ENCODE measurements at places on chromosomes 5 and 9. TPM values are rescaled to one million over a fixed set of nuclear protein-coding genes. Genes with fewer than 3 reads are reported as not detected.

DNA sequence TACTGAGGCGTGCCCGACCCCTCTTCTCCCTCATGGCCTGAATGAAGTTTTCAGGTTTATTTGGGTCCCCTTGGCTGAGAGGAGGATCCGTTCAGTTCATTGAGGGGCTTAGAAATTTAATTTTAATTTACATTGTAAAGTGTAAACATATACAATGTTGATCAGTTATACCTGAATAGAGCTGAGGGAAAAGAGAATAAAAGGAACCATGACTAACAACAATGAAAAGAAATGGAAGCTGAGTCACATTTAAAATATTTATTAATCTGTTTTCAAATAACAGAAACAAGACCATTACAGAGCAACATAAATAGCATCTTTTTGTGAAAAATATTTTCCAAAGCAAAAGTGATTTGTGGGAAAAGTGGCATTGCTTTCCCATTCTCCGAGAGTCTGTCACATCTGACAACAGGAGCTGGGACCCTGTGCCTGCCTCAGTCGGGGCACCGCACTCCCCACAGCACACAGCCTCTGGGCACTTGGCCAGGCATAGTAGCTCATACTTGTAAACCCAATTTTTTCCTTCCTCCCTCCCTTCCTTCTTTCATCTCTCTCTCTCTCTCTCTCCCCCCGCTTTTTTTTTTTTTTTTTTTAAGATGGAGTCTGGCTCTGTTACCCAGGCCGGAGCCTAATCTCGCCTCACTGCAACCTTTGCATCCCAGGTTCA is 28.7 kb downstream of the PROP1 start:
- no peak overlapping the region for H3K4me3 ChIP-seq
- H3K36me3 ChIP-seq: no peaks in the 10 kb centered on the region
- DNase-seq: no peak
- H3K4me1 ChIP-seq: no peaks in the 10 kb centered on the region

DNA sequence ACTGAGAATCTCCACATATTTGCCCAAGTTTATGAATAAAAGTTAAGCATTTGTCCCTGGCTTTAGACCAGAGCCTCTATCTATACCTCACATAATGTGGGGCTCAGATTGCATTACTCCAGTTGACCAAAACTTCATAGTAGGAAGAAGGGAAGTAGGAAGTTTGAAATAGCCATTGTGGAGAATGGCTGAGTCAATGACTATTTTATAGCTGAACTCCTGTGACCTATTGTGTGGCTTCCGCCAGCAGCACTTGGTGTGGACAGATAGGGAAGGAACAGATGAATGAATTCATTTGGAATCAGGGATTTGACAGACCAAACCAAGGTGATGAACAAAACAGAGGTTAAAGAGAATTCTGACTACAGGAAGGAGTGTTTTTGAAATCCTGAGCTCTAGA is 92.9 kb upstream of the LPAR1 start:
- no peak for DNase-seq
- H3K27me3 ChIP-seq: no peaks in the 10 kb centered on the region
- no peaks in the 10 kb centered on the region for H3K4me1 ChIP-seq
- no peak overlapping the region for H3K27ac ChIP-seq
- no peaks in the 10 kb centered on the region for H3K36me3 ChIP-seq
- no peak overlapping the region for H3K4me3 ChIP-seq

DNA sequence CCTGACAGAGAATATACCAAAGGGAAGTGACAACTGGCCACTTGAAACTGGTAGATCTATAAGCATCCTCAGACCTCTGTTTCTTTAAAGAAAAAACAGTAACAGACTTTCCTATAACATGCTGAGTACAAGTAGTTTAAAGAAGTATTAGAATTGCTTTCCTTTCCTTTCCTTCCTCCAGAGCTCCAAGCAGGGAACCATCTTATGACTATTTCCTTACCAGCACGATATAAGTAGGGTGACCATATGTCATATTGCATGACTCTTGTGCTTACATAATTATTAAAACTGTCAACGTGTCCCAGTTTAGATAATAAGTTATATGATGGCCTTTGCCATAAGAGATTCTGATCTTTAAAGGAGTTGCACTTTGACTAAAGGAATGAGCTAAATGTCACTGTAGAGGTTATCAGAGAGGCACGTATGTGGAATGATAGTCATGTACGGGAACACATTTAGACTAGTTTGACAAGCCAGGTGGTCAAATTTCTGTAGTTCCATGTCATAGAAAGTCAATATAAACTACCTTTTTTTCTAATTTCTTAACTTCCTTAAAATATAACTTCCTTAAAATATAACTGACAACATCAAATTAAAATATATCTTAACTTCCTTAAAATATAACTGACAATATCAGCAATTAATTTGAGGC is 212.7 kb upstream of the CD180 start:
- H3K4me3 ChIP-seq: no peak overlapping the region
- no peaks in the 10 kb centered on the region for H3K27me3 ChIP-seq
- no peak for DNase-seq
- no peaks in the 10 kb centered on the region for H3K4me1 ChIP-seq

- no peaks in the 10 kb centered on the region for H3K36me3 ChIP-seq
- no peak for DNase-seq
- H3K27ac ChIP-seq: no peak overlapping the region
- no peak overlapping the region for H3K4me3 ChIP-seq
These were observed 85.8 kb downstream of the MRPS27 start for GRCh38 chr5:72234265-72234700.

- no peak for DNase-seq
- H3K36me3 ChIP-seq: no peaks in the 10 kb centered on the region
- H3K27ac ChIP-seq: no peak overlapping the region
- no peaks in the 10 kb centered on the region for H3K27me3 ChIP-seq
These were observed 1465.1 kb upstream of the C9orf72 start for GRCh38 chr9:29038332-29038731.

FAM200C gene
- total RNA-seq: 3.1 TPM

ALDOB gene
- total RNA-seq: not detected

- peaks cover 53% of the 10 kb centered on the region for H3K4me1 ChIP-seq
- H3K27me3 ChIP-seq: no peaks in the 10 kb centered on the region
- H3K4me3 ChIP-seq: no peak overlapping the region
- H3K36me3 ChIP-seq: no peaks in the 10 kb centered on the region
- peak overlapping the region; percentile 81 for H3K27ac ChIP-seq
These were observed 36.2 kb downstream of the VAV2 start for GRCh38 chr9:133955821-133956411.

GBGT1 gene
- total RNA-seq: 9.1 TPM

DNA sequence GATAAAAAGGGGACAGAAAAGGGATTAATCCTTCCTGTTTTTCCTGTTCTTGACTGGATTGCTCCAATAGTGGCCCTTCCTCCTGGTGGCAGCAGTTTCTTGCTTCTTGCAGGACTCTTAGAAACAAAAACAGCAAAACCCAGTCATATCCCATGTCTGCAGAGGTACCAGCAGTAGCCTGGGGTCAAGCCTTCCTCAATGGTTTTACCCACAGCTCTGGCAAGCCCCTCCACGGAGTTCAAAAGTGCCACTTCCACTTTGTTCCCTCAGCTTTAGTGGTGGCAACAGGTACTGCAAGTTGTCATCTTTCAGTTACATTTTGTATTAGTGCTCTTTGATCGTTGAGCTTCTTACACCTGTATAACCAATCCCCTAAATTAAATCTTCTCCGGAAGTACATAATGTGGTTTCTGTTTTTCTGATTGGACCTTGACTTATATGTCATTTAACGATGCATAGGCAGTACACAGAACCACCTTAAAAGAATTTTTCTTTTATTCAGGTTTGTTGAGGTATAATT is 8.7 kb upstream of the RANBP6 start:
- no peak overlapping the region for H3K27ac ChIP-seq
- no peak for DNase-seq
- H3K4me1 ChIP-seq: no peaks in the 10 kb centered on the region

DNA sequence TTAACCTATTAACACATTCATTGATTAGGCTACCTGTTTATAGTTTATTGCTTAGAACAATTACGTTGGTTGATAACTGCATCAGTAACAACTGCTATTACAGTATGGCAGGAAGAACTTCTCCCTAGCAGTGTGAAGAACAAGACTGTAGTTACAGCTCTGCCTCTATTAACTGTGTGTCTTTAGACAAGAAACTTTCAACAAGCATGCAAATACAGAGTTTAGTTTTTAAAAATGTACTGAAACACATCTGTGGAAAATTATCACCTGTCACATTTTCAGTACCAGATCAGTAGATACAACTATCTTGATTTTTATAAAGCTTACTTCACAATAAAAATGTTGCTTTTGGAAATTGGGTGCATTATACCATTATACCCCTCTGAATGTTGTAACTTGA is 22.2 kb downstream of the ELL2 start:
- no peaks in the 10 kb centered on the region for H3K36me3 ChIP-seq
- no peak for DNase-seq
- peaks cover 16% of the 10 kb centered on the region for H3K4me1 ChIP-seq
- no peaks in the 10 kb centered on the region for H3K27me3 ChIP-seq

ROPN1L gene
- total RNA-seq: 70.3 TPM

CNTNAP3 gene
- 8.5 TPM for total RNA-seq

GRCh38 chr5:39780347-39780746 is 355.6 kb upstream of the DAB2 start:
- H3K4me1 ChIP-seq: no peaks in the 10 kb centered on the region
- no peak overlapping the region for H3K4me3 ChIP-seq
- H3K36me3 ChIP-seq: no peaks in the 10 kb centered on the region
- DNase-seq: no peak
- no peak overlapping the region for H3K27ac ChIP-seq

DNA sequence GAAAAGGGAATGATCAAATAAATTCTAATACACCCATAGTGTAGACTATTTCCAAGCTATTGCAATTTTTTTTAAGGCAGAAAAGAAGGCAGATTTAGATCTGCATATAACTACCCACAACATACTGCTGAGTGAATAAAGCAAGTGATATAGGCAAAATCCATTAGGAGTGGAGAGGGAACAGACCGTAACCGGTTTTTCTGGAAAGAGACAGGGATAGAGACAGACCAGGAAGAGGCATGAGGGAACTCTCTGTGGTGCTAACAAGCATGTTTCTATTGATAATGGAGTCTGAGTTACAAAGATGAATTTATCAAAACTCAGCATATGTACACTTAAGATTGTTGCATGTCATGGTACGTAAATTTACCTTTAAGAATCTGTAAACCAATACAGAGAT is 14.5 kb downstream of the ZDHHC21 start:
- DNase-seq: no peak
- no peaks in the 10 kb centered on the region for H3K4me1 ChIP-seq
- H3K27me3 ChIP-seq: no peaks in the 10 kb centered on the region
- H3K36me3 ChIP-seq: no peaks in the 10 kb centered on the region
- no peak overlapping the region for H3K4me3 ChIP-seq
- H3K27ac ChIP-seq: no peak overlapping the region

GRCh38 chr9:136015656-136016571 is 54.7 kb upstream of the UBAC1 start:
- H3K4me1 ChIP-seq: peaks cover 33% of the 10 kb centered on the region
- H3K4me3 ChIP-seq: no peak overlapping the region
- H3K27ac ChIP-seq: peak overlapping the region; percentile 10
- peaks cover 17% of the 10 kb centered on the region for H3K36me3 ChIP-seq

DNM1 gene
- 8.8 TPM for total RNA-seq

ACTBL2 gene
- total RNA-seq: not detected

GRCh38 chr5:7848296-7848695 is 2.6 kb downstream of the CFAP90 start:
- no peak overlapping the region for H3K4me3 ChIP-seq
- no peak overlapping the region for H3K27ac ChIP-seq
- no peaks in the 10 kb centered on the region for H3K36me3 ChIP-seq
- no peak for DNase-seq
- no peaks in the 10 kb centered on the region for H3K27me3 ChIP-seq

GRCh38 chr9:105195259-105195658 is 49.2 kb upstream of the SLC44A1 start:
- no peak overlapping the region for H3K27ac ChIP-seq
- no peaks in the 10 kb centered on the region for H3K27me3 ChIP-seq
- H3K36me3 ChIP-seq: no peaks in the 10 kb centered on the region
- no peak for DNase-seq

DDX4 gene
- total RNA-seq: not detected

DNA sequence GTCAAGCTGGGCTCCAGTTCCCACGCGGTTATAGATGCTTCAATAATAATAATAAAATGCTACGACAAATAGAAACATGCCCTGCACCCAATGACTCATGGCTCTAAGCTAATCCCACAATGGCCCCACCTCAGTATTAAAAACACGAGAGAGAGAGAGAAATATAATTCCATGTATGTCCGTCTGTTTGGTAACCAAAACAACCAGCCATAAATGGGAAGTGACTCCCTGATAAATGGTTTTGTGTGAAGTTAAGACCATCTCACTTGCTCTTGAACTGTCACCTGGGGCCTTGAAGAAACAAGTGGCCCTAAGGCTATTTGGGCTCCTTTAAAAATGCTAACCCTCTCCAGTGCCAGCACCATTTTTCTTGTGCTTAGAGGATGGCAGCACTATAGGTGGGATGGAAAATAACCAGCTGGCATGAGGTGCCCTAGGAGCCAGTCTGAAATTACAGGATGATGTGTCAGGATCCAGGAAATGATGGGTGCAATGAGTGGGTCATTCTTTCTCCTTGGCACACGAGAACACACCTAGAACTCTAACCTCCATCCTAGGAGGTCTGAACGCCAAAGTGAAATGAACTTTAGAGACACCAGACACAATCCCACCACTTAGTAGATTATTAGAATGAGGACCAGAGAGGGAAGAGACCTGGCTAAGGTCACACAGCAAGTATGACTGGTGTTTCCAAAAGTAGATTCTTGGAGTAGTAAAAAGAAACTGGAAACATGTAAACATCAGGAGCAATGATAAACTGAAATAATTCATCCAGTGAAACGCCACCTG is 35.7 kb upstream of the ADRB2 start:
- no peak overlapping the region for H3K4me3 ChIP-seq
- H3K27me3 ChIP-seq: no peaks in the 10 kb centered on the region
- no peak overlapping the region for H3K27ac ChIP-seq
- no peak for DNase-seq
- H3K36me3 ChIP-seq: no peaks in the 10 kb centered on the region
- H3K4me1 ChIP-seq: no peaks in the 10 kb centered on the region

- no peak overlapping the region for H3K4me3 ChIP-seq
- no peaks in the 10 kb centered on the region for H3K27me3 ChIP-seq
- no peaks in the 10 kb centered on the region for H3K4me1 ChIP-seq
- H3K36me3 ChIP-seq: no peaks in the 10 kb centered on the region
- no peak overlapping the region for H3K27ac ChIP-seq
These were observed 45.7 kb downstream of the PLAC8L1 start for GRCh38 chr5:146059460-146060220.

DNAJB5 gene
- total RNA-seq: 7.9 TPM

EDIL3 gene
- 14.7 TPM for total RNA-seq

PPIC gene
- total RNA-seq: 19.9 TPM

GRCh38 chr5:137453483-137454080 is 45.5 kb downstream of the SPOCK1 start:
- no peaks in the 10 kb centered on the region for H3K4me1 ChIP-seq
- H3K4me3 ChIP-seq: no peak overlapping the region
- no peaks in the 10 kb centered on the region for H3K27me3 ChIP-seq
- DNase-seq: no peak

MELK gene
- total RNA-seq: 4.0 TPM

TUBB4B gene
- total RNA-seq: 120 TPM

GRCh38 chr5:125002727-125003598 is 256.5 kb upstream of the ZNF608 start:
- no peak overlapping the region for H3K4me3 ChIP-seq
- H3K4me1 ChIP-seq: no peaks in the 10 kb centered on the region
- DNase-seq: no peak
- no peaks in the 10 kb centered on the region for H3K36me3 ChIP-seq

Measured in upper lobe of left lung (tissue), 6 donors.